ENCODE measurements at places on chromosomes 3 and 15. TPM values are rescaled to one million over a fixed set of nuclear protein-coding genes. Genes with fewer than 3 reads are reported as not detected.
A peak's percentile ranks its signal among the peaks of the same experiment; 100 is the strongest.

Gene CP
- total RNA-seq: 2.6 TPM

Gene GRAMD2A
- total RNA-seq: 1.5 TPM

Gene BCL2A1
- total RNA-seq: not detected

Gene GOLGA8M
- total RNA-seq: not detected

Gene MYL3
- not detected for total RNA-seq

Gene TGFBR2
- 7.4 TPM for total RNA-seq

Gene FES
- total RNA-seq: 8.6 TPM

Gene POPDC2
- total RNA-seq: 0.19 TPM

- DNase-seq: peak; percentile 81
- peak within 1 kb of the TSS; percentile 88 for H3K4me3 ChIP-seq
- peak within 1 kb of the TSS; percentile 92 for H3K27ac ChIP-seq
- peaks cover 6% of the 10 kb centered on the region for H3K27me3 ChIP-seq
These were observed at the start of the genes CLCN2 and POLR2H for GRCh38 chr3:184361532-184361931. TSS of gene CLCN2 (minus strand) at chr3:184361605. CDS start at chr3:184361479, 126 bp downstream. TSS of gene POLR2H (plus strand) at chr3:184361710. CDS start at chr3:184363493, 1,783 bp downstream.

GRCh38 chr15:84590406-84590805 is 10.4 kb upstream of the ZSCAN2 start:
- no peak overlapping the region for H3K27ac ChIP-seq
- no peak for DNase-seq
- H3K36me3 ChIP-seq: no peaks in the 10 kb centered on the region
- no peak overlapping the region for H3K4me3 ChIP-seq
- no peaks in the 10 kb centered on the region for H3K4me1 ChIP-seq

- H3K4me3 ChIP-seq: no peak overlapping the region
- DNase-seq: no peak
- H3K27ac ChIP-seq: no peak overlapping the region
- H3K36me3 ChIP-seq: no peaks in the 10 kb centered on the region
- H3K27me3 ChIP-seq: no peaks in the 10 kb centered on the region
These were observed 369.2 kb downstream of the NSUN3 start for GRCh38 chr3:94431876-94432570.

DNA sequence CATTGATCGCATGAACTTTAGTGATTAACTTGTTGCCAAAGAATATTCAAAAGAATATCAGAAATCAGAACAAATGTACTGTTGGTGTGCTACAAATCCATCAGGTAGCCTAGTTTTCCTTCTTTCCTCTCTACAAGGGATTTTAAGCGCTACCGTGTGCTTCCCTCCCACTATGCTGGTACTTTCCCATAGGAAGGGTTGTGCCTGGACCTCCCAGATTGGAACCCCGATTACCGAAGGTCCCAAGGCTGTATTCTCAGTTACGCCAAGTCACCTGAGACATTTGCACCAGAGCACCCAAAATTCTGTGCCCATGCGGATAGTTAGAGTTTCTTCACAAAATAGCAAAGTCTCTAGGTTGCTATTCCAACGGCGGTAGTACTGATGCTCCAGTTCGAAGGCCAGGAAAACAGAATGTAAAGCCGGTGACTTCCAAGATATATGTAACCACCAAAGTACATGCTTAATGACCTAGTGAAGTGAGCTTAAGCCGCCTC is 23.4 kb upstream of the GATM start:
- no peak for DNase-seq
- H3K4me1 ChIP-seq: peaks cover 7% of the 10 kb centered on the region
- peaks cover 5% of the 10 kb centered on the region for H3K36me3 ChIP-seq
- peak overlapping the region; percentile 99 for H3K4me3 ChIP-seq
- H3K27ac ChIP-seq: no peak overlapping the region

- H3K27me3 ChIP-seq: no peaks in the 10 kb centered on the region
- no peak overlapping the region for H3K4me3 ChIP-seq
- no peaks in the 10 kb centered on the region for H3K4me1 ChIP-seq
- H3K36me3 ChIP-seq: no peaks in the 10 kb centered on the region
These were observed 257.8 kb downstream of the CDIN1 start for GRCh38 chr15:36837246-36837645.

- no peaks in the 10 kb centered on the region for H3K36me3 ChIP-seq
- peaks cover 3% of the 10 kb centered on the region for H3K4me1 ChIP-seq
- H3K4me3 ChIP-seq: no peak overlapping the region
- DNase-seq: no peak
These were observed 111.5 kb downstream of the FILIP1L start for GRCh38 chr3:100002599-100003350.

DNA sequence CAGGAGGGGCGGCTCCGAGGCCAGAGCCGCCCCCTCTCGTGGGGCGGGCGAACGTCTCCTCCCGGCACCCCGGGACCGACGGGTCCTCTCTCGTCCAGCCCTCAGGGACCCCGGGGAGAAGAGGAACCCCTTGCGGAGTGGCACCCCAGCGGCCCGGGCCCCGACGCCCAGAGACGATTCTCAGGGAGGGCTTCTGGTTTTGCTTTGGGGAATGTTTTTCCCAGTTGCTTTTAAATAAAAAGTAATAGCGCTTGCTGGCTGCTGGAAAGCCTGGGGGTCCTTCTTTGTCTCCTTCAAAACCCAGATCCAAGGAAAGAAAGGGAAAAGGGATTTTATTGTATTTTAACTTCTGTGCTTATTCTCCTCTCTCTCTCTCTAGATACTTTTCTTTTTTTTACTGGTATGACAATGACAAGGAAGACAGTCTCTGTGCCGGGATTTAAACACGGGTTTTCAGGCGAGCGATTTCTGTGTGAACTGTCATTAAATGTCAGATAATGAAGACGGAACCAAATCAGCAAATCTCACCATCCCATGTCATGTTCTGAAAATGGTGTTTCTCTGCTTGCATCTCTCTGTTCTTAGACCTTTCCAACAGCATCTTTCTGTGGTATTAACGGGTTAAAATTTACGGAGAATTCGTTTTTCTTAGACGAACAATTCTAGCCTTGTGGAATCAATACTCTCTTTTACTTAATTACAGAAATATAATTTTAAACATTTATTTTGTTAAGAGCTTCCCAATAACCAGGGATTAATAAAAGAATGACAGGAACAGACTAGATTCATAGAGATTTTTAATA is 530 bp upstream of the PCOLCE2 start:
- H3K36me3 ChIP-seq: no peaks in the 10 kb centered on the region
- peak overlapping the region; percentile 47 for H3K4me3 ChIP-seq
- H3K27me3 ChIP-seq: peaks cover 7% of the 10 kb centered on the region

DNA sequence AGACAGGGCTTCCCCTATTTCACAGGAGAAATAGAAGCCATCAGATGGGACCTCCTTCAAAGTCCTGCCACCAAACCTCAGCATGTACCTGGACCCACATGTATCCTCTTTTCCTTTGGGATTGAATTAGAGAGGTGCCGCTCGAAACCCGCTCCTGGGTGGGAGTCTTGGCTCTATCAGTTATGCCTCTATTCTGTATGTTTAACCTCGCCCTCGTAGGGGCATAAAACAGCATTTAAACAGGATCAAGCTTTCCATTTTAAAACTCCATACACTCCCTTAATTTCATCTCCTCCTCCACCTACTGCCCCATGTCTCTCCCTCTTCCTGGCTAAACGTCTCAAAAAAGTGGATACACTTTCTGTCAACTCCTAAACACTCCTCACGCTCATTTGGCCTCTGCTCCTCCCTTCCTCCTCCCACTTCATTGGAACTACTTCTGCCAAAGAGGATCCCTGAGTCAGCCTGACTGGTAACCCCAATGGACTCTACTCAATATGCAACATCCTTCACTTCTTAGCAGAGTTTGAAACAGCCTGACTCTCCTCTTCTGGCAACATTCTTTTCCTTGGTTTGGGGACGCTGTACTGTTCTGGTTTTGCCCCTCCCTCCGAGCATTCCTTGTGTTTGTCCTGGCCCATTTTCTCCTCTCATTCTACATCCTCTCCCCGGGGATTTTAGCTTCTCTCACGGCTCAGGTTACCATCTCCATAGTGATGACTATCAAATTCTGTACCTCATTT is 23.0 kb upstream of the MUC20 start:
- no peaks in the 10 kb centered on the region for H3K27me3 ChIP-seq
- peak overlapping the region; percentile 4 for H3K27ac ChIP-seq
- H3K4me1 ChIP-seq: peaks cover 10% of the 10 kb centered on the region

- no peaks in the 10 kb centered on the region for H3K4me1 ChIP-seq
- no peak overlapping the region for H3K27ac ChIP-seq
- no peak for DNase-seq
- no peaks in the 10 kb centered on the region for H3K27me3 ChIP-seq
- no peaks in the 10 kb centered on the region for H3K36me3 ChIP-seq
These were observed 89.7 kb upstream of the COL8A1 start for GRCh38 chr3:99548674-99549073.

GRCh38 chr15:35495080-35495479 is 50.9 kb downstream of the DPH6 start:
- no peak overlapping the region for H3K4me3 ChIP-seq
- no peak overlapping the region for H3K27ac ChIP-seq
- H3K27me3 ChIP-seq: no peaks in the 10 kb centered on the region
- H3K36me3 ChIP-seq: no peaks in the 10 kb centered on the region
- no peak for DNase-seq

- H3K27me3 ChIP-seq: no peaks in the 10 kb centered on the region
- no peak overlapping the region for H3K4me3 ChIP-seq
- H3K4me1 ChIP-seq: no peaks in the 10 kb centered on the region
- DNase-seq: no peak
- no peaks in the 10 kb centered on the region for H3K36me3 ChIP-seq
- H3K27ac ChIP-seq: no peak overlapping the region
These were observed 8.8 kb downstream of the FILIP1L start for GRCh38 chr3:100105501-100105900.

DNA sequence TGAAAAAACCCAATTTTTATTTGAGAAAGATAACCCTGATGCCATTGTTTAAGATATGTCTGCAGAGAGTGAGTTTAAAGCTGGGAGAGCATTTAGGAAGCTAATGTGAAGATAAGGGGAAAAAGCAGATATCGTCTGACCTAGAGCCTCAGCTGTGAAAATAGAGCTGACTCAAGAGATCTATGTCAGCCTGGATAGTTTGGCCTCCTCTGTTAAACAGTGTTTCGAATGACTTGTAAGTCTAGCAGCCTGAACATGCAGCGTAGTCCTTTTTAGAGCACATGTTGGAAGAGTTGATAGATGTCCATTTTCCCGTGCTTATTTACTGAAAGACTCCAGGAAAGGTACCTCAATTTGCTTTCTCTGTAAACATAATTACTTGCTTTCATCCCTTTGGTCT is 48.1 kb downstream of the ALCAM start:
- DNase-seq: no peak
- no peaks in the 10 kb centered on the region for H3K36me3 ChIP-seq
- H3K27me3 ChIP-seq: no peaks in the 10 kb centered on the region
- H3K4me1 ChIP-seq: no peaks in the 10 kb centered on the region
- H3K4me3 ChIP-seq: no peak overlapping the region
- H3K27ac ChIP-seq: no peak overlapping the region

DNA sequence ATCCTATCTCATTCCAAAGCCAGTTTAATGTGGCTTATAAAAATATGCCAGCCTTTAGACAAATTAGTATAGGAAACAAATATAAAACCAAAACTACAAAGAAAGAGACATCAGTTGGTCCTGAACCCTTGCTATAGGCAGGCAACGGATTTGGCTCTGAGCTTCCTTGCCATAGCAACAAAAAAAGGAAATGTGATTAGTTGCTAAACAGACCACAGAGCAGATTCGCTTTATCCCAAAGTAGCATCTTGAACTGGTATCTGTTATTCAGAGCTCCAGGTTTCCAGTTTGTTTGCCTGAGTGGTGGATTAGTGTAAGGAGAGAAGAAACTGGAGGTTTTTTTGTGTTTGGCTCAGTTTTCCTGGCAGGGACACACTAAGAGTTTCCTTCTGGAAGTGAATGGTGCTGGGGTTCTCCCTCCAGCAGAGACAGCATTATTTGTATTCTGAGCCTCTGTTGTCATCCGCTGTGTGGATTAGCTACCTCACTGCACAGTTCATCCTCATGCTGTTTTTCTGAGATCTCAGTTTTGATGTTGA is 44.1 kb downstream of the CHST2 start:
- no peaks in the 10 kb centered on the region for H3K36me3 ChIP-seq
- no peaks in the 10 kb centered on the region for H3K27me3 ChIP-seq
- no peak for DNase-seq
- no peak overlapping the region for H3K27ac ChIP-seq
- H3K4me3 ChIP-seq: no peak overlapping the region

GRCh38 chr3:966341-966740 is 126.5 kb upstream of the CNTN6 start:
- H3K27me3 ChIP-seq: no peaks in the 10 kb centered on the region
- H3K27ac ChIP-seq: no peak overlapping the region
- no peak for DNase-seq
- no peaks in the 10 kb centered on the region for H3K36me3 ChIP-seq

DNA sequence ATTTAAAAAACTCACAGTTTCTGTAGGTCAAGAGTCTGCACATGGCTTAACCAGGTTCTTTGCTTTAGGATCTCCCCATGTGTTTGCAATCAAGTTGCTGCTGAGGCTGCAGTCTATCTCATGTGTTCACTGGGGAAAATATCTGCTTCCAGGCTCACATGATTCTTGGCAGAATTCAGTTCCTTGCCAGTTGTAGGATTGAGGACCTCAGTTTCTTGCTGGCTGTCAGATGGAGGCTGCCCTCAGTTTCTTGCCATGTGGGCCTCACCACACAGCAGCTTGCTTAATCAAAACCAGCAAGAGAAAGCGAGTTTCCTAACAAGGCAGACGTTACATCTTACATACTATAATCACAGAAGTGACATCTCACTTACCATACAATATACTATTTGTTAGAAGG is 10.0 kb upstream of the TBC1D5 start:
- DNase-seq: no peak
- H3K36me3 ChIP-seq: no peaks in the 10 kb centered on the region
- no peaks in the 10 kb centered on the region for H3K27me3 ChIP-seq
- H3K4me1 ChIP-seq: no peaks in the 10 kb centered on the region
- H3K27ac ChIP-seq: no peak overlapping the region

GRCh38 chr3:71271596-71271995 is 311.9 kb downstream of the FOXP1 start:
- H3K27me3 ChIP-seq: no peaks in the 10 kb centered on the region
- no peak overlapping the region for H3K27ac ChIP-seq
- no peak overlapping the region for H3K4me3 ChIP-seq
- no peaks in the 10 kb centered on the region for H3K4me1 ChIP-seq

GRCh38 chr3:111585217-111585616 is 9.9 kb downstream of the ZBED2 start:
- no peaks in the 10 kb centered on the region for H3K4me1 ChIP-seq
- no peak for DNase-seq
- no peak overlapping the region for H3K4me3 ChIP-seq
- H3K27ac ChIP-seq: no peak overlapping the region

GRCh38 chr3:197718891-197719290 is 17.8 kb downstream of the RUBCN start:
- H3K27me3 ChIP-seq: no peaks in the 10 kb centered on the region
- no peaks in the 10 kb centered on the region for H3K4me1 ChIP-seq
- no peak overlapping the region for H3K27ac ChIP-seq
- no peak overlapping the region for H3K4me3 ChIP-seq
- 0 out of 2 replicates have a peak, but pooled peaks cover 3% of the 10 kb centered on the region for H3K36me3 ChIP-seq
- DNase-seq: no peak
